ENCODE measurements at places on chromosomes 1 and 21.
A peak's percentile ranks its signal among the peaks of the same experiment; 100 is the strongest.

GRCh38 chr21:35077975-35078374 is 28.9 kb upstream of the RUNX1 start:
- DNase-seq: peak; percentile 69

DNA sequence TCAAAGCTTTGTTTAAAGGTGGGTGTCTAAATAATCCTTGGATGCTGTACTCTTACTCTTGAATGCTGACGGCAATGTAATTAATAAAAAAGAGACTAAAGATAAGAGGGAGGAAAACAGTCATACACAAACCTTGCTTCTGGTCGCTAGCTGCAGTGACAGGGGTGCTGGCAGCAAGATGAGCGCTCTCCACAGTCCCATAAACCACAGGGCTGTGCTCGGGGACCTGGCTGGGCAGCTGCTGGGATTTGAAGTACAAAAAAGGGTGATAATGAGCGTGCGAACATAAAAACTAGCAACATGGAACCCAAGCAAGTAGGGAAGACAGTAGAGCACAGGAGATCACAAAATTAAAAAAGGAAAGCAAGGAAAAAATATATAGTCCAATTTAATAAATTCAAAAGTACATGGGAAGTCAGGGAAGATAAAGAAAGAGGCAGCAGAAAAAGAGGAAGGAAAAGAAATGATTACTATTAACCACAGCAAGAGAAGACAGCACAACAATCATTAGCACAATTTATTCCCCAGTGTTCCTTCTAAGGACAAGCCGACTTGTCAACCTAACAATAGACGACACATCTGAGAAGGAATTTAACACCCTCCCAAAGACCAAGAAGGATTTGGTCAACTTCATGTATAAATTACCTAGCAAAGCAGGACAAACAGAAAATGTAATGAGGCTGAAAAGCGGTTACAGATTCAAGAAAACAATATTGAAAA is 162.9 kb upstream of the HP1BP3 start:
- DNase-seq: no peak

GRCh38 chr1:234533975-234534876 is 55.2 kb upstream of the TARBP1 start:
- DNase-seq: peak; percentile 71

- no peak for DNase-seq
Measured at GRCh38 chr21:40835184-40835694, 11.7 kb downstream of the DSCAM start.

DNA sequence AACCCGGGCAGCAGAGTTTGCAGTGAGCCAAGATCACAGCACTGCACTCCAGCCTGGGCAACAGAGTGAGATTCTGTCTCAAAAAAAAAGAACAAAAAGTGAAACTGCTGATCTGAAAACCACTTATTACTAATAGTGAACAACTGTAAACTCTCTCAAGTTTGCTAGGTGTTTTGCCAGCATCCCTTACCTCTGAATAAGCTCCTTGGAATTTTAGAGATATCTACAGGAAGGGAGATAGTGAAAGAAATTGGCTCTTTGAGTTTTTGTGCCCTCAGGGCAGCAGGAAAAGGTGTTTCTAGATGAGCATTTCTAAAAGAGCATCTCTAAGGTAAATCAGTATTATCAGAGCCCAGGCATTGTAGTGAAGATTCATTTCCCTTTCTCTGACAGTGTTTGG is 27.1 kb downstream of the PARK7 start:
- peak; percentile 83 for DNase-seq

- peak; percentile 99 for DNase-seq
Measured at GRCh38 chr21:38277501-38278131, 20.8 kb downstream of the KCNJ15 start.

DNA sequence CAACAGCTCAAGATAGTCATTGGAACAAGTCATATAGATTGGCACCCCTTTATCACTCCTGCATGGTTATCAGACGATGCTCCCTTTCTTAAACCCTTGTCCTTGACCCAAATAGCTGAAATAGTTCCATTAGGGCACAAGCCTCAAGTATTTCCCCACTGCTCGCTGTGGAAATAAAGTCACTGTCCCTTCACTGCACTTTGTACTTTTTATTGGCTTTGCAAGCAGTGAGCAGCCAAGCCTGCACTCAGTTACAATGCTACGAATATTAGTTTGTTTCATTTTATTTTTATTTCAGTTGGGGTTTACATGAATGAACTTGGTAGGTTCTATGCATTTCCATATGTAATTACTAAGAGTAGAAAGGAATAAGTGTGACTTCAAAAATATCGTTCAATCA is 1176.4 kb downstream of the BRINP3 start:
- no peak for DNase-seq

- peak; percentile 63 for DNase-seq
Measured at GRCh38 chr21:21019681-21020080, 21.5 kb downstream of the NCAM2 start.

GRCh38 chr1:205186191-205186590 is 25.3 kb downstream of the DSTYK start:
- no peak for DNase-seq

DNA sequence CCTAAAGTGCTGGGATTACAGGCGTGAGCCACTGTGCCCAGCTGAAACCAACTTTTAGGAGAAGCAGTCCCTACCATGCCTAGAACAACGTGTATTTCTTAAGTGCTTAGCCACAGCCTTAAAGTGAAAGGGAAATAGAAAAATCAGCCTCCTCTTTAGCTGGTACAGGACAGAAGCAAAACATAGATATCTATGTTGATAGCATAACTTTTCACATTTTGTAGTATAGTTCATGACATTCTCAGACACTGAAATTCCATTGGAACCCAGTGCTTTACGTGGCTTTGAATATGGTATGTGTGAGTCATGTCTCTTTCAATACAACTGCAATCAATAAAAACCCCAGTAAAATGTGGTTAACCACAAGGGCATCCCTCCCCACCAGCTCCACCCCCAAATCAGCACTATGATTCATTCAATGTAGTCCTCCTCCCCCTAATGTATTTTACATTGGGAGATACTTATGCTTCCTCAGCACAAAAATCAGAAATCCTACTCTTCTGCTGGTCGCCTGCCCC is 32.1 kb downstream of the TGFB2 start:
- DNase-seq: peak; percentile 97

- no peak for DNase-seq
Measured at GRCh38 chr21:35044128-35044527, 5.0 kb downstream of the RUNX1 start.

- peak; percentile 22 for DNase-seq
Measured at GRCh38 chr1:72435025-72435424, 152.7 kb upstream of the NEGR1 start.

GRCh38 chr1:39153684-39154083 is 50.8 kb upstream of the MACF1 start:
- no peak for DNase-seq

DNA sequence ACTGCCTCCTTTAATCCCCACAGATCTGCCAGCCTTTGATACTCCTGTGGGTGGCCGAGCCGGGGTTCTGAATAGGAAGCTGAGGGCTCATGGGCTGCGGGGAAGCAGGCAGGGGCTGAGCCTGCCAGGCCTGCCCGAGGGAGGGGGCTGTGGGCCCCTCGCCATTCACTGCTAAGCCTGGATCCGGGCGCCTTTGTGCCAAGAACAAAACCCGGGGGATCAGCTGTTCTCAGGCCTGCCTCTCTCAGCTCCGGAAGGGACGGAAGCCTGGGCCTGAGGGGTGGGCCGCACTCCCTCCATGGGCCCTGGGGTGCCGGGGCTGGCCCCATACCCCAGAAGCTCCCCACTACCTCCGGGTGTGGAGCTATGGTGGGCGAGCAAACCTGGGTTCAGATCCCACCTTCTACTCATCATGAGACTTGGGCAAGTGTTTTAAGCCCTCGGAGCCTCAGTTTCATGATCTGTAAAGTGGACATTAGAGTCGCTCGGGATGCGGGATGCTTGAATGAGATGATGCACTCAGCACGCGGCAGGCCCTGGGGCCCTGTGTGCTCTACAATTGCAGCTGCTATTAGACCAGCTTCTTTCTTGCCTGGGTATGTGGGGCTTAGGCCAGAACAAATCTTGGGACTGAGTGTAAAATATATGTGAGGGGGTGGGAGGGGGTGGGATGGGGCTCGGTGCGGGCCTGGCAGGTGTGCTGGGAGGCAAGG is 19.2 kb upstream of the EPHA2 start:
- no peak for DNase-seq

- DNase-seq: no peak
Measured at GRCh38 chr1:87864676-87865075, 536.0 kb downstream of the LMO4 start.

GRCh38 chr1:1210726-1211540 is 3.0 kb downstream of the TNFRSF4 start:
- no peak for DNase-seq
